Astrocyte (in vitro differentiated cells and primary cell): ENCODE measurements at places on chromosomes 11 and 22.

- DNase-seq: peak; percentile 66
Observed at GRCh38 chr11:33310720-33311500, 53.7 kb downstream of the HIPK3 start.

- DNase-seq: peak; percentile 77
Observed at GRCh38 chr11:19366992-19367709, 126.4 kb upstream of the E2F8 start.

GRCh38 chr11:80702264-80702663 lies 1261.4 kb upstream of the TENM4 start:
- peak; percentile 8 for DNase-seq

DNA sequence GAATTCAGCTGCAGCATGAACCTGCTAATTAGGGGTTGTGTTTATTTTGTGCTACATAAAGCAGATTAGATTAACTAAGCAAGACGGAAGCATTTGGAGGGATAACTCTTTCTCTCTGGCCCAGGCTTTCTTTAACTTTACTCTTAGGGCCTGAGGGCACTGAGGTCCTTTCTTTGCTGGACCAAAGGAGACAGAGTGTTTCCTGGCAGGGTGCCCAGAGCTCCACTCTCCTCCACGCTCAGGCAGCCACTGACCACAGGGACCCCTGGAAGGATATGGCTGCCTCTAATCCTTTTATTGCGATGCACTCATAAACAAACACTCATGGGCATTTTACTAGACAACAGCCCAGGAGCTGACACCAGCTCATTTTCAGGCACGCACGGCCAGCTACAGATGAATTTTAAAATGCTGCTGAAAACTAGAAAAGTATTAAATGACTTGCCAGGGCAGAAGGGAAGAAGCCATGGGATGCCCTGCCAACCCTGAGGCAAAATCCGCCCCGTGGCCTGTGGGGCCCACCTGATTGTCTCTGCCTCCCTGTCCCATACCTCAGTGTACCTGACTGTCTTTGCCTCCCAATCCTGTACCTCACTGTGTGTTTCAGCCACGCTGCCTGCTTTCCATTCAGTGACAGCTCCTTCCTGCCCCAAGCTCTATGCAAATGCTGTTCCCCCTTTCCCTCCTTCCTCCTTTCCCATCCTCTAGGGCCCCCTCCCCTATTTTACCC lies 192.6 kb upstream of the NAV2 start:
- no peak for DNase-seq

DNA sequence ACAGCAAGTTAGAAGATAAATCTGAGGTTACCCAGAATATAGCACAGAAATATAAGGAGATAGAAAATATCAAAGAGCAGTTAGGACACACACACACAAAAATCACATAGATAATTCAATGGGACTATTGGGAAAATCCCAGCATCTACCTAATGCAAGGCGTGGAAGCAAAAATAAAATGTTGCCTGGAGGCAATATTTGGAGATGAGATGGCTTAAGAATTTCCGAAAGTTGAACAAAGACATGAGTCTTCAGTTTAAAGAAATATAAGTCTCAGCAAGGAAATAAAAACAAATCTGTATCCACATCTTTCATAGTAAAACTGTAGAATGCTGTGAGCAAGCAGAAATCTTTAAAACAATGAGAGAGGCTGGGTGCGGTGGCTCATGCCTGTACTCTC lies 29.5 kb upstream of the ACR start:
- no peak for DNase-seq

DNA sequence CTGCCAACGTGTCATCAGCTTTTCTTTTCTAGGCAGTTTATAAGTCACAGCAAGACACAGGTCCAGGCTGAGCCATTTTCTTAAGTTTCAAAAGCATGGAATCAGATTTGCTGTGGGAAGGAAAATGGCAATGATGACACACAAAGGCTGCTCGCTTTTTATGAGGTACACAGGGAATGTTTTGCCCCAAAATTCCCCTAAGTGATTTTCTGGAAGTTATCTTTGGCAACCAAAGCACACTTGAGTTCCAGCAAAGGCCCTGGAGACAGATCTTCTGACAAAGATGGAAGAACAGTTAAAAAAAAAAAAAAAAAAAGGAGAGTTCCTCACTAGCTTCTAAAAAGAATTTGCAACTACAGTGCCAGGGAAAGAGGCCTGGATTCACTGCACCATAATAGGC lies 260.8 kb downstream of the LARGE1 start:
- DNase-seq: peak; percentile 15

- DNase-seq: no peak
Observed at GRCh38 chr11:60345489-60345888, 18.4 kb downstream of the MS4A6E start.

DNA sequence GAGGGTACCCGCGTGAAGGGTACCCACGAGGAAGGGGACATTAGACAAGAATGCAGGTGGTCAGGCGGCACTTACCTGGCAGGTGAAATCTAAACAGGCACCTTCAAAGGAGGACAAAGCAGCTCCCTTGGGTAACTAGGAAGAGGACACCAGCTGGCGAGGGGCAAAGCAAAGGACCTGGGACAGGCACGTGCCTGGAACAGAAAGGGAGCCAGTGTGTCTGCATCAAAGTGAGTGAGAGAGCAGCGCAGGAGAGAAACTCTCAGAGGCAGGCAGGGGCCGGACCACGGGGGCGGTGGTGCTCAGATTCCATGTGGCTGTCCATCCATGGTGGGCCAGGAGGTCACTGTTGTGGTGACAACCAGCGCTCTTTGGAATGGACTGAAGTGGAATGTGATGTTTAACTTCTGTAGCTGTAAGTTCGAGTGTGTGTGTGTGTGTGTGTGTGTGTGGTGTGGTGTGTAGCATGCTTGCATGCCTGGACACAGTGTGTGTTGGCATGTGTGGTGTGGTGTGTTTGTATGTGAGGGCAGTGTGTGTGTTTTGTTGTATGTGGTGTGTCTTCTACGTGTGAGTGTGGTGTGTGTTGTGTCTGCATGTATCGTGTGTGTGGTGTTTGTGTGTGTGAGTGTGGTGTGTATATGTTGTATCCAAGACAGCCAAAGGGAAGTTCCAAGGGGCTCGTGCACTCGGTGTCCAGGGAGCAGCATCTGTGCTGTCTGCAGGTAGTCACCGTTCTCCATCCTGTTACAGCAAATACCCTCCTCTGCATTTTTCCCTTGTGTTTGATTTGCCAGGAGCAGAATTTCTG lies 86.4 kb downstream of the CDKN1C start:
- DNase-seq: peak; percentile 23

DNA sequence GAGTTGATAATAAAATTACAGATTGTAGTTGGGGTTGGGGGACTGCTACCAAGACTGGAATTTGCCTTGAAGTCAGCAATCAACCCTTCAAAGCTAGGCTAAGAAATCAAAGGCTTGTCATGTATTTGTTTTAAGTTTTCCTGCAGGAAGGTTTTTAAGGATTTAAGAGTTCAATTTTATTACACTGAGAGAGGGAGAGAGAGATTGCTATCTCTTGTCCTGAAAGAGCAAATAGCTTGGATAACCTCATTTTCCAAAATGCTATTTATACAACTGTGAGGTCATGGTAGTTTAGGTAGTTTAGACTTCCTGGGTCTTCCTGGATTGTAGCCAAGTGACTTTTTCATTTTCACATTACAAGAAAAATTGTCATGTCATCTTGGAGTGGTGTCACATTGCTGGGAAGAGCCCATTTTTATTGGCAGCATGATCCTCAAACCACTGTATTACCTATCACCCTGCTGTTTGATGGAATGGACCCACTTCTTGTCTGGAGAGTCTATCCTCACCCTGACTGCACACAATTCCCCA lies 10.1 kb upstream of the PRSS23 start:
- no peak for DNase-seq

GRCh38 chr11:96105197-96105895 lies 181.4 kb upstream of the MTMR2 start:
- DNase-seq: no peak

DNA sequence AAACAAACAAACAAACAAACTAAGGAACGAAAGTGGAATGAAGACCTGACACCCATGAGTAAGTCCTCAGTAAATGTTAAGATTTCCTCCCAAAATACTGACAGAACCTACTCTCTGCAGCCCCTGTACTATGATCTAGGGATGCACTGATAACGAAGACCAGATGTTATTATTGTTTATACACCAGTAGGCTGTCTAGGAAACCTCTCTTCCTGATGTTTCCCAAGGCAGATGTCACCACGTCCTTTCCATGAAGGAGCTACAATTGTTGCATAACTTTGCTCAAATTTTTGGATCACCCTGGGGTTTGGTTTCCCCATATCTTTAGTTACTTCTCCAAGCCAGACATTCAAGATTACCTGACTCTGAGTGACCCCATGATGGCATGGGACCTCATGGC lies 340.7 kb downstream of the MIAT start:
- DNase-seq: no peak

DNA sequence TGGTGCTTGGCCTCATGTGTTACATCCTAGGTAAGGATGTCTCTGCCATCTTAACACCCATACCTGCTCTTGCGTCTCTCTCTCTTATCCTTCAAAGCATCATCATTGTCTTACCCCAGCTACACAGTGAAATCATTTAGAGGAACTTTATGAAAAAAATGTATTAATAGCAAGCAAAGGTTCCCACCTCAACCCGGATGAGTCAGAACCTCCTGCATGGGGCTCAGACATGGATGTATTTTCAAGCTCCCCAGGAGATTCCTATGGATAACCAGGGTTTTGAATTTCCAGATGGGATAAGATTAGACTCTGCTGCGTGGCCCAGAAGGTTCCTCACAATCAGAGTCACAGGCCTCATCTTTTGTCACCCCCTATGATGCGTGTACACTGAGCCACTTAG lies 89.1 kb upstream of the NNMT start:
- no peak for DNase-seq

GRCh38 chr11:72471005-72471898 lies 36.9 kb upstream of the CLPB start:
- DNase-seq: peak; percentile 33

- peak; percentile 20 for DNase-seq
Observed at GRCh38 chr11:65500387-65501185, 1.7 kb downstream of the MALAT1 start.

DNA sequence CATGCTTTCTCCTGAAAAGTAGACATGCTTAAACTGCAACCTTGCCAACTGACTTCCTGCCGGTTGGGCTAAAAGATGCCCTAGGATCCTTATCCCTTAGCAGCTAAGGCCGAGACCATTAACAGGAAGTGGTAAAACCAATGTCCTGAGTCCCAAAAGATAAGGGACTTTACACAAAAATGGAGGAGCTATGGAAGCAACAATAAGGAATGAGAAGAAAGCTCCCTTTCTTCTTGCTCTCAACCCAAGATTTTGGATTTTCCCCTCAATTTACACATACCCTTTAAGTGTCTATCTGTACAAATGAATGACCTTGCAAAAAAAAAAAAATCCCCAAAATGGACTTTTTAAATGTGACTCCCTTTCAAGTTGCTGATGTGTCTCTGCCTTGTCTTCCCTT lies 11.1 kb downstream of the MRPL17 start:
- DNase-seq: no peak

GRCh38 chr11:46491661-46492330 lies 100.2 kb upstream of the CHRM4 start:
- no peak for DNase-seq

- DNase-seq: no peak
Observed at GRCh38 chr11:114836161-114836560, 157.8 kb downstream of the NXPE2 start.

DNA sequence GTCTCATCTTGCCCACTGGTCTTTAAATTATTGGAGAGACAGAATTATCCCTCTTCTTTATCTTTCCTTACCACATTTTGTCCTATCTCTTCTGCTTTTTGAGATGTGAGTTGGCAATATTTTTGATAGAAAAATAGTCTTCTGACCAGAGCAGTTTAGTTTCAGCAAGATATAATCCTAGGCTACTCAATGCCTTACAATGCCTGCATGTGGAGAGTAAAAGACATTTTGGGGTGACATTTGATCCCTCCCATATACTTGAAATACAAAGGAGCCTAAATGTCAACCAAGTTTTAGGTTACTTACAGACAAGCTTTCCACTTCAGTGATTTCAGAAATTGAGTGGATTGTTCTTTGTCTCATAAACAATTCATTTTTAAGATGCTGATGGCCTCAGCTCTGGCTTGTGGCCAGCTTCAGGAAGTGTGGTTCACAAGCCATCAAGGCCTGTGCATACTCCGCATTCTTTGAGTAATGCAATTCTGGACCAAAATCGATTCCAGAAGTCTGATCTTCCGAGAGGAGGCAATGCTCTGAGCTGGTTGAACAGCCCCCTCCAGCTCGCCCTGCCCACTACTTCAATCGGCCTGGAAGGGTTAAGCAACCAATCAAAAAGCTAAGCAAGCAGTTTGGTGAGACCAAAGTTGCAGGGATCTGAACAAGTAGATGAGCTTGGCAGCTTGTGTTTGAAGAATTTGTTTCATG lies 274.4 kb downstream of the BLID start:
- peak; percentile 92 for DNase-seq

DNA sequence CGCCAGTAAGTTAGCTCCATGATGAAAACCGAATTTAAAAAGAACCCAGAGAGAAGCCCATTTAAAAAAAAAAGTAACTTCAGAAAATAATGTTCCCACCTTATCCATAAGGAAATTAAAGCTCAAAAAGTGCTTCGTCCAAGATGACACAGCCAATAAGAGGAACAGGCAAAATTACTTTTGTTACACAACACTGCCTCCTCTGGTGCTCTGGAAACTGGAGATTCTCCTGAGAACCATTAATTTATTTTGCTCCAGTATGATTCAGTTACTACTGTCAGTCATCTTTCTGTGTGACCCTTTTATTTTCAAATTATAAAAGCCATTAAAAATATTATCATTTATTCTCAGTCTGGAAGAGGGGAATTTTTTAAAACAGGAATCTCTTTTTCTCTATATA lies 2.0 kb downstream of the IFT27 start:
- DNase-seq: no peak

DNA sequence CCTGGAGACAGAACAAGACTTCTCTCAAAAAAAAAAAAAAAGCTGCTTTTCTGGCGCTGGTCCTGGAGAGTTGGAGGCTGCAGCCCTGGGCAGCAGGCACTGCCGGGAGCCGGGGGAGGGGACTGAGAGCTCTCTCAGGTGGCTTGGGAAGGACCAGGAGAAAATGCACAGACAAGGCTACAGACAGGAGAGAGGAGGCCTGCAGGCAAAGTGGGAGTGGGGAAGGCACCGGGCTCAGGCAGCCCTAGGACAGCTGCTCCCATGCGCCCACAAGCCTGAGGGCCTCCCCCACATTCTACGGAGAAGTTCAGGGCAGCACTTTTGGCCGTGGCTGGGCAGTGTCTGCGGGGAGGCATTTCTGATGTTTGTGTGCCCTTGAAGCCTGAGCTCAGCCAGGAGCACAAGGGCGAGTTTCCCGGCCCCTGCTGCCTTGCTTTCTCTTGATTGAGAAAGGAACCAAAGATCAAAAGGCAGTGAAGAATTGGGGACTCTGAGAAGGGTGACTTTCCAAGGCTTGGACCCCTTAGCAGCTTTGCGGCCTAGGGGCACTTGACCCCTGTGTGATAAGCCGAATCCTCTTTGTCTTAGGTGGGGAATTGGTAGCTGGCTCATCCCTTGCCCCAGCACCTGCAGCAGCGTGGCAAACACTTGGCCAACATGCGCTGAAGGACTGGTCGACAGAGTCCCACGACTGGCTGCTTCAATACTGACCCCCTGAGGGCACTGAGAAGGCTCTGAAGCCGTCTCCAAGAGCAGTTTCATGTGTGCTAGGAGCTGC lies 35.3 kb downstream of the PPM1F start:
- DNase-seq: peak; percentile 18
